ENCODE measurements at places on chromosomes 13 and 19.

GRCh38 chr13:44234566-44234965 is 139.1 kb upstream of the SERP2 start:
- no peak for DNase-seq

GRCh38 chr13:94813920-94814475 is 101.7 kb upstream of the SOX21 start:
- DNase-seq, result no peak

DNA sequence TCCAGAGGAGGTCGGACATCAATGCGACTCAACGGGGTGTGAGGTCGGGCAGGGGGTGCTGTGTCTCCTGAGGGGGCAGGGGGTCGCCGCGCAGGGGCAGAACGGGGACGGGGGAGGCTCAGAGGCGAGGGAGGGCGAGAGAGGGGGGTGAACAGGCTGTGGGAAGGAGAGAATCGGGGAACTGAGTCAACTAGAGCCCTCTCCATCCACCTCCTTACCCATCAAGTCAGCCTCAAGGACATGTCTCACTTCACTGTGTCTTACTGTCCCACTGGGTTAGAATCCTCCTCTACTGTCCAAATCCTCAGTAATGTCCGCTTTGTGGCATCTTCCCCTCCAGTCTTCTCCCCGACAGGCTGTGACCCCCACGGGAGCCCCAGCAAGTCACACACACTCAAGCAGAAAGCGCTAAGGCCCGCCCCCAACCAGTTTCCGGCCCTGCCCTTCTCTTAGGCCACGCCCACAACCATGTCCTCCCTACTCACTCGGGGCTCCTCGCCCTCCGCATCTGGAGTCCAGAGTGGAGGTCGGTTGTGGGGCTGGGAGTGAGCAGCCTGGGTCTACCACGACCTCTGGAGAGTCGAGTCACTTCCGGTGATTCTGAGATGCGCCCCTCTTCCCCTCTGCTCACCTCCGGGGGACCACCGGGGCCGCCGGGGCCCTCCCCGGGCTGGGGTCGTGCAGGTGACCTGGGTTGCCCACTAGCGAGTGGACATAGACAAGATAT is 9.3 kb downstream of the PLEKHA4 start:
- DNase-seq, result peak; percentile 70

DNA sequence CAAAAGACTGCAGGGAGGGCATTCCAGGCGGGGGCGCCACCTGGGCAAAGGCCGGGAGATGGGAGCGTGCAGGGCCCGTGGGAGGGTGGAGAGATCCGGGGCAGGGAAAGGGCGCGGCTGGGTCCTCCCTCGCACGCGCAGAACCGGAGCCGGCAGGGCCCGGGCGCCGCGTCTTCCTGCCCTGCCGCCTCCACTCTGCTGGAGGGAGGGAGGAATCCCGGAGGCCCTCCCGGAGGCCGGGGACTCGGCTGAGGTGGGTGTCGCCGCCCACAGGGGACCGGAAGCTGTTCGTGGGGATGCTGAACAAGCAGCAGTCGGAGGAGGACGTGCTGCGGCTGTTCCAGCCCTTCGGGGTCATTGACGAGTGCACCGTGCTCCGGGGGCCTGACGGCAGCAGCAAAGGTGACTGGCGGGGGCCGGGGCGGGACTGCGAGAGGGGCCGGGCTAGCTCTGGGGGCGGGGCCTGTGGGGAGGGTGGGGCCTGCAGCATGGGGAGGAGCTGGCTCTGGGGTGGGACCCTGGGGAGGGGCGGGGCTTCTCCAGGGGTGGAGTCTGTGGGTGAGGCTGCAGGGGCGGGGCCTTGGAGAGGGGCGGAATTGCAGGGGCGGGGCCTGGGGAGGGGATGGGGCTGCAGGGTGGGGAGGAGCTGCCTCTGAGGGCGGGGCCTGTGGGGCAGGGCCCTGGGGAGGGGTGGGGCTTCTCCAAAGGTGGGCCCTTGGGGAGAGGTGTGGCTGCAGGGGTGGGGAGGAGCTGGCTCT is 51.3 kb downstream of the CELF5 start:
- peak; percentile 98 for DNase-seq

DNA sequence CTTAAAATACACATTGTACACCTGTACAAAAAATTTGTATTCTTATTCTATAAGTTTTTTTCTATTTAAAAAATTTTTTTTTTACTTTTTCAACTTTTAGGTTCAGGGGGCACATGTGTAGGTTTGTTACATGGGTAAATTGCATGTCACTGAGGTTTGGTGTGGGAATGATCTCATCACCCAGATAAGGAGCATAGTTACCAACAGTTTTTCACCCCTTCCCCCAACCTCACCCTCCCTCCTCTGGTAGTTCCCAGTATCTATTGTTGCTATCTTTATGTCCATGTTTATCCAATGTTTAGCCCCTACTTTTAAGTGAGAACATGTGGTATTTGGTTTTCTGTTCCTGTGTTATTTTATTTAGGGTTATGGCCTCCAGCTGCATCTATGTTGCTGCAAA is 89.9 kb downstream of the CDK8 start:
- DNase-seq, result no peak

DNA sequence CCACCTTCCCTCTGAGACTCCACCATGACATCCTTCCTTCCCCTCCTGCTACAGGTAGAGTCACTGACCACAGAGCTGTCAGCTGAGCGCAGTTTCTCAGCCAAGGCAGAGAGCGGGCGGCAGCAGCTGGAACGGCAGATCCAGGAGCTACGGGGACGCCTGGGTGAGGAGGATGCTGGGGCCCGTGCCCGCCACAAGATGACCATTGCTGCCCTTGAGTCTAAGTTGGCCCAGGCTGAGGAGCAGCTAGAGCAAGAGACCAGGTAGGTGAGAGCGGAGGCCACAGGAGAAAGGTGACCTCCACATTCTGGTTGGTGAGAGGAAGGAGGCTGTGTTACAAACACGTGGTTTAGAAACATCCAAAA is 27.6 kb downstream of the KCNC3 start:
- no peak for DNase-seq

- no peak for DNase-seq
These were observed 454 bp downstream of the BLVRB start for GRCh38 chr19:40465025-40465556.

GRCh38 chr13:27012482-27013197 is 159.0 kb downstream of the USP12 start:
- no peak for DNase-seq

DNA sequence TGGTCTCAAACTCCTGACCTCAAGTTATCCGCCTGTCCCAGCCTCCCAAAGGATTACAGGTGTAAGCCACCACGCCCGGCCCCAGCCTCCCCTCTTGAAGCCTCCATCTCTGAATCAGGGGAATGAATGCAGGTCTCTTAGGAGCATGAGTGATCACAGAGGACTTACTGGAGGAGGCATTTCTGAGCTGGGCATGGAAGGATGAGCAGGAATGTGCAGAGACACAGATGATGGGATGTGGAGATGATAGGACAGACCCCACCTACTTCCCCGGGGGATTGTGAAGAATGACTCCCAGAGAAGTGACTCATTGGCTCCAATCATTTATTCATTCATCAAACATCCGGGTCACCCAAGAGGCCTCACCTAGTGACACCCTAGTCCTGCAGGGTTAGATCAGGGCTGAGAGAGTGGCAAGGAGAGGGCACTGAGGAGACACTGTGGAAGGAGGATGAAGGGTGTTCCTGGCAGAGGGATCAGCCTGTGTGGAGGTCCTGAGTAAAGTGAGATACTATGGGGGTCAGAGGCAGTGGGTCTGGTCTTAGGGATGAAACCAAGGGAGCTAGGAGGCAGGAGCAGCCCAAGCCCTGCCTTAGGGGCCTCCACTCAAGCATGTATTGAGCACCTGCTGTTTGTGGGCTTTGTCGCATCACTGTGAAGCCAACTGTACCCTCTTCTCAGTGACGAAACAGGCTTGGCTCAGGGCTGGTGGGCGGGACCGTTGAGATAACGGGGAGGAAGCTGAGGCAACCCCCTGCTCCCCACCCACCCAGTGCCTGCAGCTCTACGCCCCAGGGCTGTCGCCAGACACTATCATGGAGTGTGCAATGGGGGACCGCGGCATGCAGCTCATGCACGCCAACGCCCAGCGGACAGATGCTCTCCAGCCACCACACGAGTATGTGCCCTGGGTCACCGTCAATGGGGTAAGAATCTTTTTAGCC is 3.0 kb downstream of the IFI30 start:
- DNase-seq, result no peak

GRCh38 chr13:94267581-94268366 is 211.7 kb downstream of the DCT start:
- no peak for DNase-seq

DNA sequence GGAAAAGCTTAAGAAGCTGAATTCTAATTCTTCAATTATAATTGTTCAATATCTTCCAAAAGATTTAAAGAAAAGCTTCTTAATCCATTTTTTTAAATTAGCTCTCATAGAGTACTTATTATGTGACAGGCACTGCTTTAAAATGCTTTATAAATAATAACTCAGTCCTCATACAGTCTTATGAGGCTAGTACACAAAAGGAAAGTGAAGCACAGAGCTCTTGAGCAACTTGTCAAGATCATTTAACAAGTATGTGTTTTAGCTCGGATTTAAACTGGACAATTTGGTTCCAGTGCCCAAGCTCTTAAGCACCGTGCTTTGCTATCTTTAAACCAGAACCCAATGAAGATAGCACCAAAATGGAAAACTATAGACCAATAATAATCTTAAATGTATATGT is 106.1 kb downstream of the DHRS12 start:
- no peak for DNase-seq

- peak; percentile 79 for DNase-seq
These were observed 3.3 kb downstream of the CFD start for GRCh38 chr19:862581-863314.

DNA sequence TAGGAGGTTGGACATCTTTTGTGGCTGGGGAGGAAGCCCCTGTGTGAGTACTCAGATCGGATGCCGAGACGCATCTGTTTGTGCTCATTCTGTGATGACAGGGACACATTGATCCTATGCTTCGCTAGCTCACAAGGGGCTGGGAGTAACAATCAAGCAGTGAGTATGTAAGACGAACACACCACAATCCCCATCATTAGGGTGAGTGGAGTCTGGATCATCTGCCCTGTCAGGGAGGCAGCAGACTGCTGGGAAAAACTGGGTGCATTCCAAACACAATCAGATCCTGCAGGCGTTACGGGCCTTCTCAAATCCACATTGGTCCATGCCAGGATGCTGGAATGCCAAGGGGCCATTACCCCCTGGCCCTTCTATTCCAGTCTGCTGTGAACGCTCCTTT is 64.1 kb upstream of the TSHZ3 start:
- no peak for DNase-seq

DNA sequence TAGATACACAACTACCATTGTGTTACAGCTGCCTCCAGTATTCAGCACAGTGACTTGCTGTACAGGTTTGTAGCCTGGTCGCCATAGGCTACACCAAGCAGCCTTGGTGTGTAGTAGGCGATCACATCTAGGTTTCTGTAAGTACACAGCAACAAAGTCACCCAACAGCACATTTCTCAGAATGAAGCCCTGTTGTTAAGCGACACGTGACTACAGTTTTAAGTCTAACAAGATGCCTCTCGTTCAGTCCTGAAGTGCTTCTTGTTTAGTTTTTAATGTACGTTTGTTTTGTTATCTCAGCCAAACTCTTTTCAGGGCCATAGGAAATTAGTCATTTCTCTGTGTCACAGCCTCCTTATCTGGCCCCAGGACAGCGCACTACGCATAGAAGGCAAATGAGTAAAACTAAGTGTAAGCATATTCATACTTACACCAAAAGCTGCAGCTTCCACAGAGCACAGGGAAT is 50.0 kb upstream of the GPR183 start:
- DNase-seq, result no peak

DNA sequence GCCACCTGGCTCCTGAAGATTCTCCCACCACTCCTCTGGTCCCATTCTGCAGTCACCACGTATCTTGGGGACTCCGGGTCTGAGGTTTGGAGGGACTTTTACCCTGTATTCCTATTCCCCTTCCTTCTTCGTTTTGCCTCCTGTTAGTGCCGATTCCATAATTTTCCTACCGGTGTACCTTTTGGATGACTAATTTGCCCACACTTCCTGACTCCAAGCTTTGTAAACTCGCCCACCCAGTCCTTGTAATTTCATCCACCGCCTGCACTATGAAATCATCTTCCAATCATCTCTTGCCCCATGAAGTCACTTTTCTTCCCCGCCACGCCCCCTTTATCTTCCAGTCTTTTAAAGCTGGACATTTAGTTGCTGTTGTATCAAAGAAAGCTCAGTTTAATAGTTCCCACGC is 572 bp downstream of the UCHL3 start:
- no peak for DNase-seq

DNA sequence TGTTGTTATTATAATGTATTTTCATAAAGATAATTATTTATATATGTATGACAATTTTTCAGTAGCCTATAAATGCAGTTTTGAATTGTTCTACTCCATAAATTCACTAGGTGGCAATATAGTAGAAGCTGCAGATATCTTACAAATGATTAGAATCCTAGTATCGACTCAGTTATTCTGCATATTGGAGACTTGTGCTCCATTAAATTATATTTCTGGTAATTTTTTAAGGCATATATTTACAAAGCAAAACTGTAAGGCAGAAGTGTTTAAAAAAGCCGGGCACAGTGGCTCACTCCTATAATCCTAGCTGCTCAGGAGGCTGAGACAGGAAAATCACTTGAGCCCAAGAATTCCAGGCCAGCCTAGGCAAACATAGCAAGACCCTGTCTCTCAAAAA is 58.7 kb downstream of the DPY19L3 start:
- no peak for DNase-seq

DNA sequence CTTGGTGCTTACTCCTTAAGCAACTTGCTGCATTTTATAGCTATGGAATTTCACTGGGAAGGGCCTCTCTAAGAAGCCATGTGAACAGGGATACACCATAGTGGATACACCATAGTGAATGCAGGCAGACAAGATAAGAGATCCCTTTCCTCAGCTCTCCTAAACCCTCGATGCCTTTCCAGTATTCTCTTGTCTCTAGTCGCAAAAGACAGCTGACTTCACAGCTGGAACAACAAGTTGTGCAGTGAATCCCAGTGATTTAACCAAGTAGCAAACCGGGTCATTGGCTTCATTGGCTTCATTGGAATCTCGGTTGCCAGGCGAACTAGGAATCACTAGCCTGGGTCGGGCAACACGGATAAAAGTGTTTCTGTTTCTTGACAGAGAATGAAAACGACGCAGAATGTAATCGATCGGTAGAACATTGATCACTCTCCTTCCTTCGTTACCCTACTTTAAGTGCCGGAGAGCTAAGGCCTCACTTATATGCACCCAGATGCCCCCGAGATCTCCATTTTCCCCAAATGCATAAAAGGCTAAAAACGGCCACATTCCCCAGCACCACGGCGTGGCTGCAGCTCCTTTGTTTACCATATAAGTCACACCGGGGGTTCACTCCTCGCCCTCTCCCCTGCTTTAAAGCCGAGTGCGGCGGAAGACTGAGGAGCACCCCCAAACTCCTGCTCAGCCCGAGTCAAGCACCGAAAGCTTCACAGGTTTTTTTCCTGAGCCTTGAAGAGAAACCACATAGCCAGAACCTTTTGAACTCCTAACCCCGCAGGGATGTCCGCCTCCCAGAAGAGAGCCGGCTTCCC is 674 bp downstream of the TRPC4 start:
- DNase-seq, result no peak

DNA sequence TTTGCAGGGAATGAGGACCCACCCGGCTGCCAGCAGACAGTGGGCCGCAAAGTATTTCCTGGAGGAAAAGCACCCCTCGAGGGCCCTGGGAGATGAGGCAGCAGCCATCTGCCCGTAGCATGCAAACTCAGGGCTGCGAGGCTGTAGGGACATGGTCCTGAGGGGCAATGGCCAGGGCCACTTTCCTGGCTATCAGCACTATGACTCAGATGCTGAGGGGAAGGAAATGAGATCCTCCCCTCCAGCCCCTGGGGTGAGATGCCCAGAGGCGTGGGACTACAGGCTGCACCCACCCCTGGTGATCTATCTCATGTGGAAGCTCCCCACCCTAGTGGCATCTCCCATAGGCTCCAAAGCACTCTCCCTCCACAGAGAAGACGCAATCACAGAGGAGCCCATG is 80.1 kb downstream of the SLC7A1 start:
- DNase-seq, result no peak
